H1 (cell line): ENCODE measurements at places on chromosomes 13 and 19.

GRCh38 chr13:94345374-94346195 lies 133.9 kb downstream of the DCT start:
- no peak for DNase-seq
- no peaks in the 10 kb centered on the region for H3K36me3 ChIP-seq
- H3K27me3 ChIP-seq, result no peaks in the 10 kb centered on the region
- no peak overlapping the region for H3K4me3 ChIP-seq
- no peak overlapping the region for H3K27ac ChIP-seq

DNA sequence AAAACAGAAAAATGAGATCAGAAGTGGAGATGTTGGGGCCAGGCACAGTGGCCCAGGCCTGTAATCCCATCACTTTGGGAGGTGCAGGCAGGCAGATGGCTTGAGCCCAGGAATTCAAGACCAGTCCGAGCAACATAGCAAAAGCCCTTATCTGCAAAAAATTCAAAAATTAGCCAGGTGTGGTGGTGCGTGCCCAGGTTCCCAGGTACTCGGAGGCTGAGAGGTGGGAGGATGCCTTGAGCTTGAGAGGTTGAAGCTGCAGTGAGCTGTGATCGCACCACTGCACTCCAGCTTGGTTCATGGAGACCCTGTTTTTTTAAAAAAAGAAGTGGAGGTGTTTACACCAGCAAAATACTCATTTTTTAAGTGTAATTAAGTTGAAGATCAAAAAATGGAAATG lies 6.6 kb upstream of the ZFP36 start:
- peaks cover 3% of the 10 kb centered on the region; the same call in 1 of the 2 replicates for H3K36me3 ChIP-seq
- H3K27me3 ChIP-seq, result no peaks in the 10 kb centered on the region
- DNase-seq, result no peak
- H3K4me3 ChIP-seq, result no peak overlapping the region

GRCh38 chr13:81283561-81283960 lies 942.6 kb upstream of the SPRY2 start:
- H3K4me1 ChIP-seq, result no peaks in the 10 kb centered on the region
- no peak overlapping the region for H3K4me3 ChIP-seq
- H3K36me3 ChIP-seq, result no peaks in the 10 kb centered on the region

DNA sequence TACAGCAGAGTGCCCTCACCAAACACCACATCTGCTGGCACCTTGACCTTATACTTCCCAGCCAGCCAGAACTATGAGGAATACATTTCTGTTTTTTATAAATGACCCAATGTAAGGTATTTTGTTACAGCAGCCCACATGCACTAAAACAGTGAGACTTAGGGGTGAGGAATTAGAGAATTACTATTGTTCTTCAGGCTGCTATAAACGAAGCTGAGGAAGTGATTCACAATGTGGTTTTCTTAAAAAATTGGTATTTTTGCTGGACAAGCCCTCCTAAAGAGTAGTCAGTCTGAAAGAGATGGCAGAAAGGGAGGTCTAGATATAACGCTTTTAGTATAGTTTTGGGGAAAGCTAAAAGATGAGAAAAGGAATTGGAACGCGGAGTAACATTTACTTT lies 101.0 kb downstream of the SLITRK6 start:
- H3K36me3 ChIP-seq, result no peaks in the 10 kb centered on the region
- no peaks in the 10 kb centered on the region for H3K4me1 ChIP-seq
- H3K4me3 ChIP-seq, result no peak overlapping the region

GRCh38 chr19:29587518-29587986 lies 18.5 kb upstream of the POP4 start:
- DNase-seq, result no peak
- no peak overlapping the region for H3K4me3 ChIP-seq
- no peak overlapping the region for H3K27ac ChIP-seq
- H3K27me3 ChIP-seq, result peaks cover 2% of the 10 kb centered on the region; the same call in 1 of the 2 replicates
- H3K4me1 ChIP-seq, result no peaks in the 10 kb centered on the region
- H3K36me3 ChIP-seq, result no peaks in the 10 kb centered on the region

GRCh38 chr19:45419396-45419795 lies 4.3 kb downstream of the ERCC1 start:
- no peak overlapping the region for H3K27ac ChIP-seq
- no peak overlapping the region for H3K4me3 ChIP-seq
- no peaks in the 10 kb centered on the region for H3K27me3 ChIP-seq
- peaks cover 10% of the 10 kb centered on the region; the same call in 1 of the 2 replicates for H3K36me3 ChIP-seq

GRCh38 chr19:3483226-3483628 lies at the start of gene SMIM44:
Gene SMIM44, minus strand, starts transcription at chr19:3483441. Its CDS starts 38 bp downstream, at chr19:3483403.
- no peaks in the 10 kb centered on the region for H3K36me3 ChIP-seq
- H3K4me1 ChIP-seq, result peaks cover 5% of the 10 kb centered on the region
- H3K27me3 ChIP-seq, result 0 out of 2 replicates have a peak, but pooled peaks cover under 1% of the 10 kb centered on the region
- DNase-seq, result no peak

DNA sequence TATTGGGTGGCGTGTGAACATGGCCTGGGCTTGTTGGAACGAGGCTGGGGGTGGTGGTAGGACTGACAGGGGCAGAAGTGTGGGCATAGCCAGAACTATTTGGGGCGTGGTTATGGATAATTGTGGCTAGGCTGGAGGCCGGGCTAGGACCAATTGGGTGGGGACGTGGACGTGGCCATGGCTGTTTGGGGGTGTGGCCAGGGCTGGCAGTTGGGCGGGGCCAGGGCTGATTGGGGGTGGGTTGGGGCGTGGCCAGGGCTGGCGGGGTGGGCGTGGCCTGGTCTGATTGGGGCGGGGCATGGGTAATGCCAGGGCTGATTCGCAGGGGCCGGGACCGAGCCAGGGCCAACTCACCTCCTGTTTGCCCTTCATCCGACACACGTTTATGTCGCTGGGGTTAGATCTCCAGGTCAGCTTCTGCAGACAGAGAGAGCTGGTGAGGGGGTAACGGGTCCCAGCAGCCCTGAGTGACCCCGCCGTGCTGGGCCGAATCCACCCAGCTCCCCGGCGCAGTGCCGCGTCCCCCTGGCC lies 2.8 kb downstream of the SEMA6B start:
- no peak overlapping the region for H3K4me3 ChIP-seq
- H3K27me3 ChIP-seq, result no peaks in the 10 kb centered on the region
- H3K36me3 ChIP-seq, result peaks cover 28% of the 10 kb centered on the region
- H3K27ac ChIP-seq, result no peak overlapping the region

GRCh38 chr19:31317093-31317492 lies 32.1 kb downstream of the TSHZ3 start:
- peaks cover 18% of the 10 kb centered on the region for H3K4me1 ChIP-seq
- no peak for DNase-seq
- no peak overlapping the region for H3K4me3 ChIP-seq
- H3K36me3 ChIP-seq, result no peaks in the 10 kb centered on the region
- H3K27ac ChIP-seq, result no peak overlapping the region

DNA sequence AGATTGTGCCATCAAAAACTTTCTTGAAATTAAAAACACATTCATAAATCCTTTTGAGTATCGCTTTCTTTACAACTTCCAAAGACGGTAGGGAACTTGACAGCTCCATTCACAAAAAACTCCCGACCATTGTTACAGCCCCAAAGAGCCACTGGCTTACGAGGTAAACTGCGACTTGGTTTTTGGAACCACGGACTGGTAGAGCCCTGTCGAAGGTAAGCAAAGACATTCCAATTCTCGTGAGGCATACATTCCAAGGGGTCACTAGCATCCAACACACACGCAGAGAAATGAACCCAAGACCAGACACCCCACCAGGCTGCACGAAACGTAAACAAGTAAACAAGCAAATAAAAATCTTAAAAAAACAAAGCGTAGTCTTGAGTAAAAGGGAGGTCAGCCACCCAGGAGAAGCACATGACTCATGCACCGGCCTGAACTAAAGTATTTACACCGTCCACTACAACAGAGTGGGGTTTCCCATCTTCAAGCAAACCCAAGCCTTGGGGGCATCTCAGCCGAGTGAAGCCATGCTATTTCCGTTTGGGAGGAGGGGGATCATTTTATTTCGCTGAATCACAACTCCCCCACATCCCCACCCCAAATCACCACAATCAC lies 1.4 kb downstream of the BRD4 start:
- H3K36me3 ChIP-seq, result no peaks in the 10 kb centered on the region
- H3K4me3 ChIP-seq, result peak overlapping the region; percentile 93
- H3K27me3 ChIP-seq, result no peaks in the 10 kb centered on the region
- no peaks in the 10 kb centered on the region; the same call in 1 of the 2 replicates for H3K4me1 ChIP-seq

DNA sequence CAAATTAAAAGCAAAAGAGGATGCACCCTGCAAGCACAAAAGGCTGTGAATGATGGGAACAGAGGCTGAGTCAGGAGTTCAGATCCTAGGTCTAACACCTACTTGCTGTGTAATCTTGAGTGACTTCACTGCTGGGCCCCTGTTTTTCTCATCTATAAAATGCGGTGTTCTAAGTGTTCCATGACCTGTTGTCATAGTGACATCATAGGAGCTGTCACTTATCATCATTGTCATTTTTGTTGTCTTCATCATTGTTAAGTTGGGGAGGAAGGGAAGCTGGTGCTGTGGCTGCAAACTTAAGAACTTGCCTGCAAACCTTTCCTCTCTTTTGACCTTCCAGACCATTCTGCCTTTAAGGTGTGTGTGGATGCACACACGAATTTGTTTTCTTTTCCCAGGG lies 20.6 kb downstream of the ACSBG2 start:
- H3K27me3 ChIP-seq, result no peaks in the 10 kb centered on the region
- DNase-seq, result no peak

DNA sequence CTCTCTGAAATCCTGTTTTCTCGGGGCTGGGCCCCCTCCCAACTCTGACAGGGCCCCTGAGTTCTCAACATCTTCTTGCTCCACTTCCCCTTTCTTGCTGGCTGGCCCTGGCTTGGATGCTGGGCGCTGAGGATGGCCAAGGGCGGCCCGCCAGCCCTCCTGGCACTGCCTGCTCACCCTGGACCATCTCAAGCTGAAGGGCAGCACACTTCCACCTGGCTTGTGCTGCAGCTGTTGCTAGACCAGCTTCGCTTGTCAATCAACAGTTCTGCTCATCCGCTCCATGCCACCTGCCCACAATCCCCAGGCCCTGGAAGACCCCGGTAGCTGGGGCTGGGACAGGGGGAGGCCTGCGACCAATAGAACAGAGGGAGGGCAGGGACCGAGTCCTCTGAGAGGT lies 6.9 kb upstream of the GMIP start:
- H3K36me3 ChIP-seq, result peaks cover 84% of the 10 kb centered on the region
- H3K4me1 ChIP-seq, result no peaks in the 10 kb centered on the region
- DNase-seq, result no peak
- H3K27ac ChIP-seq, result no peak overlapping the region
- H3K4me3 ChIP-seq, result no peak overlapping the region

- H3K4me3 ChIP-seq, result no peak overlapping the region
- no peaks in the 10 kb centered on the region for H3K36me3 ChIP-seq
- no peaks in the 10 kb centered on the region for H3K4me1 ChIP-seq
- no peaks in the 10 kb centered on the region for H3K27me3 ChIP-seq
Observed at GRCh38 chr13:85737952-85738351, 61.3 kb downstream of the SLITRK6 start.

DNA sequence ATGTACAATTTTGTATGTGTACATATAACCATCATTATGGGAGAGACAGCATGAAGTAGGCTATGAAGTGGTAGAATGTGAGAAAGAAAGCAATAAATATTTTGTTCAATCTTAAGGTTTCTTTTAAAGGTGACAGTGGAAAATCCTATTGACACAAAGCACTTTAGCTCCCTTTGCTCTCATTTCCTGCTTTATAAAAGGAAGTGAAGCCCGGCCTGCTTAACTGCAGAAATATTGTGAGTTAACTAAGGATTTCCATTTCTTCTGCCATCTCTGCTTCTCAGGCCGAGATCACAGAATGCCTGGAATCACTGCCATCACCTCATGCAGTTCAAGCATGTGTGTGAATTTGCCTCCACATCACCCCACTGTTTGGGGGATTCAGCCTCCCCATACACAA lies 83.5 kb downstream of the FRY start:
- no peak overlapping the region for H3K4me3 ChIP-seq
- no peak overlapping the region for H3K27ac ChIP-seq
- no peak for DNase-seq
- H3K27me3 ChIP-seq, result no peaks in the 10 kb centered on the region
- H3K4me1 ChIP-seq, result no peaks in the 10 kb centered on the region

- H3K27ac ChIP-seq, result no peak overlapping the region
- H3K36me3 ChIP-seq, result no peaks in the 10 kb centered on the region
- DNase-seq, result no peak
- peaks cover 12% of the 10 kb centered on the region for H3K4me1 ChIP-seq
Observed at GRCh38 chr19:35518313-35518712, 4.9 kb upstream of the DMKN start.

DNA sequence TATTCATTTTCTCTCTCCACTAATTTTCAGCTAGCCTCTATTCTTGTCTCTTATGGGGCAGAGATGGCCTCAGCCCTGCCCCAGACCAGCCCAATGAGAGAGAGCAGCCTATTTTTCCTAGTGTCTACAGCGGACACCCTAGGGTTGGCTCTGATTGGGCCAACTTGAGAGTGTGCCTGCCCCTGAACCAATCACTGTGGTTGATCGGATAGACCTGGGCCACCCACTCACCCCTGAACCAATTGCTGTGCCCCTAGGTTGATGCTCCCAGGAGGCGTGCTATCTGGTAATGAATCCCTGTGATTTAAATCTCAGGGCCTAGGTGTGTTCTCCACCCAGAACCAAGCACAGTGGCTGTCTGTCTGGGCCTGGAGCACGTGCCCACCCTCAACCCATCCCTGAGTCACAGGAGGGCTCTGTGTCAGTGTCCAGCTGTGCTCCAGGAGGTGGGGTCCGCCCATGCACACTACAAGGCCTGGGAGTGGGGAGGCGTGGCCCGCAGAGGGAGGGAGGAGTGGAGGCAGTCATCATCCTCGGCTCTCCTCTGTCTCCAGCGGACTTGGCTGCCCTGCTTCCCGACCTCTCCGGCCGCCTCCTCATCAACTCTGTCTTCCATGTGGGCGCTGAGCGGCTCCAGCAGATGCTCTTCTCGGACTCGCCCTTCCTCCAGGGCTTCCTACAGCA lies 14.9 kb upstream of the SCN1B start:
- H3K27me3 ChIP-seq, result no peaks in the 10 kb centered on the region
- no peak overlapping the region for H3K27ac ChIP-seq
- DNase-seq, result no peak
- H3K4me1 ChIP-seq, result no peaks in the 10 kb centered on the region
- H3K4me3 ChIP-seq, result no peak overlapping the region

GRCh38 chr13:51628059-51628852 lies 44.0 kb downstream of the WDFY2 start:
- H3K27me3 ChIP-seq, result no peaks in the 10 kb centered on the region
- no peak overlapping the region for H3K27ac ChIP-seq
- no peaks in the 10 kb centered on the region for H3K36me3 ChIP-seq
- H3K4me3 ChIP-seq, result no peak overlapping the region
- H3K4me1 ChIP-seq, result no peaks in the 10 kb centered on the region

- H3K4me1 ChIP-seq, result no peaks in the 10 kb centered on the region
- H3K36me3 ChIP-seq, result no peaks in the 10 kb centered on the region
- no peak for DNase-seq
Observed at GRCh38 chr19:722553-723101, 13.9 kb downstream of the PALM start.

- H3K27me3 ChIP-seq, result peaks cover 8% of the 10 kb centered on the region
- H3K4me1 ChIP-seq, result no peaks in the 10 kb centered on the region
- H3K4me3 ChIP-seq, result no peak overlapping the region
- no peak for DNase-seq
Observed at GRCh38 chr19:6470173-6470572, 6.1 kb downstream of the CRB3 start.

GRCh38 chr13:41561170-41561569 lies 103.8 kb downstream of the RGCC start:
- no peak overlapping the region for H3K4me3 ChIP-seq
- H3K36me3 ChIP-seq, result no peaks in the 10 kb centered on the region
- H3K27ac ChIP-seq, result no peak overlapping the region
- no peak for DNase-seq
- no peaks in the 10 kb centered on the region for H3K27me3 ChIP-seq
